ENCODE measurements at places on chromosomes 16 and 17.

DNA sequence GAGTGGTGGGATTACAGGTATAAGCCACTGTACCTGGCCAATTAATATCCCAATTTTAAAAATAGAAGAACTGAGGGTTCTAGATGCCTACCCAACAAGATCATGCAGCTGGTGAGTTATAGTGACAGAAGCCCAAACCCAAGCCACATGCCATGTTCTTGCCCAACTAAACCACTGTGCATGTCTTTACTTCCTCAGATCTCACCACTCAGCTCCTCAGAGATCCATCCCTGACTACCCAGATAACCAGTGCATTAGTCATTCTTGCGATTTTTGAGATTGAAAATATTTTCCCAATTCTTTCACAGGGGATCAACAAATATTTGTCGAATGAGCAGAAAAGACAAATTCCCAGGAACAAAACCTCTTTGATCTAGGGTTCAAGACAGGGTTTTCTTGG lies 303.1 kb downstream of the CBLN1 start:
- DNase-seq: no peak

DNA sequence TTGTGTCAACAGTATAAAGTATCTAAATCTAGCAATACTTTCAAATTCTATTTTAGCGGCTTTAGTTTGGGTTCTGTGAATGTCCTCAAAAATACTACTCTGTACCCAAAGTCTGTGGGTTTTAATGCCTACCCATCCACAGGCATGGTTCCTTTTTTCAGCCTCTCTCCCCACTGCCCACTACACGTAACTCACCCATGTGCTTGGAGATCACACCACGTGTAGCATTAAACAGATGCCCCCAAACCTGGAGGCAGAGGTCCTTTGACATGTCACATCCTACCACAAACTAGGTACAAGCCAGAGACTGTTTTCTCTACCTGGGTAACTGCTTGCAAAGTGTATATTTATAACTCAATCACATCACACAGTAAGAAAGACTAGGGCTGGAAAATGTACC lies 5.4 kb downstream of the DYNC1LI2 start:
- DNase-seq: no peak

GRCh38 chr16:4178468-4179010 lies 62.3 kb upstream of the ADCY9 start:
- DNase-seq: no peak

DNA sequence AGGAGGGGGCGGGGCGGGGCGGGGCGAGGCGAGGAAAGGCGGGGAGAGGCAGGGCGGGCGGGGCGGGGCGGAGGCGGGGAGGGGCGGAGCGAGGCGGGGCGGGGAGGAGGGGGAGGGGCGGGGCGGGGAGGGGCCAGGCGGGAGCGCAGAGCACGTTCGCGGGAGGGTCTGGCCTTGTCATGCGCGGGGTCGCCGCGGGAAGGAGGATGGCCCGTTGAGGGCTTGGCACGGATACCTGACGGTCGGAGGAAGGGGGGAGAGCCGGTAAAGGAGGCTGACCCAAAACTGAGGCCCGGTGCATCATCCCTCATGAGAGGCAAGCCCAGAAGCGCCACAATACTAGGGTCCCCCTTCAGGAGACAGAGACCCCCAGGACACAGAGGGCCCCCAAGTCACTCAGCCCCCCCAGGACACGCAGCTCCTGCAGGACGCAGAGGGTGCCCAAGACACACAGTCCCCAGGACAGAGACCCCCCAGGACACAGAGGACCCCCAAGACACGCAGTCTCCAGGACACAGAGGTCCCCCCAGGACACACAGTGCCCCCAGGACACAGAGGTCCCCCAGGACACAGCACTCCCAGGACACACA lies 593 bp upstream of the WDR45B start:
- peak; percentile 42 for DNase-seq

GRCh38 chr17:81365148-81365600 lies 30.1 kb upstream of the BAHCC1 start:
- no peak for DNase-seq

DNA sequence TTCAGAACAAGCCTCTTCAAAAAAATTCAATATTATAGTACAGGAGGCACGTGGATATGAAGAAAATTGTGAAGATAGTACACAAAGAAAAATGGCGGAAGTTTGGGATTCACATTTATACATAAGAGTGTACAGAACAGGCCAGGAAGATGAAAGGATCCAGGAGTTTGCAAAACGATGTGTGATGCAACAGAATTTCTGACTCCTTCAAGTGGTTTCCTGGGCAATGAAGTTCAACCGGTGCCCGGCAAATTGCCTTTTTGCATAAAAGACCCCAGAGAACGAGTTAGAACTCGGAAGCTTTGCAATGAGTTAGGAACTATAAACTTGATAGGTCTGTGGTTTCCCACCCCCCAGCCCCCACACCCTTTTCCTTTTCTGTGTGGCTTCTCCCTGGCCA lies 189.1 kb downstream of the SALL1 start:
- DNase-seq: no peak

DNA sequence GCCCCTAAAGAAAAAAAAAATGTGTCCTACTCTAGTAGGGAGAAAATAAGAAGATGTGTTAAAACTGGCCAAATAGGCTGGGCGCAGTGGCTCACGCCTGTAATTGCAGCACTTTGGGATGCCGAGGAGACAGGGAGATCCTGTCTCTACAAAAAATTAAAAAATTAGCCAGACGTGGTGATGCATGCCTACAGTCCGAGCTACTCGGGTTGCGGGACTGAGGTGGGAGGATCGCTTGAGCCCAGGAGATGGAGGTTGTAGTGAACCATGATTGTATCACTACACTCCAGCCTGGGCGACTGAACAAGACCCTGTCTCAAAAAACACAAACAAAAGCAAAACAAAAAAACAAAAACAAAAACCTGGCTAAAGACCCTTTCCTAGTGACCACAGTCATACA lies 15.9 kb downstream of the ZFHX3 start:
- DNase-seq: no peak

GRCh38 chr16:54923055-54923473 lies 7.6 kb upstream of the IRX5 start:
- no peak for DNase-seq

DNA sequence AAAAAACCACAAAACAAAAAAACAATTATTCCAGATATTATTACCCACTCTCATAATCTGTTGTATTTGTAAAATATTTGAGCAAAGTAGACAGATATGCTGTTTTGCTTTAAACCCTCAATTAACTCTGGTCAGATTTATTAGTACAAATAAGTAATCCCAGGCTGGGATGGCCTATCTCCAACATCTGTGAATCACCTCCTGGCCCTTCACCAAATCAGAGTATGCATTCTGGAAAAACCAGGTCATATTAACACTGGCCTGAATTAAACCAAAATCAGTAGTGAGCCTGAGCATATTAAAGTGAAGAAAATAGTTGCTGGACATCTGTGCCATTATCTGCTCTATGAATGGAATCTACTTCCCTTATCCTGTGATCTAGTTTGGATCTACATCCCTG lies 41.0 kb downstream of the STAT3 start:
- no peak for DNase-seq

DNA sequence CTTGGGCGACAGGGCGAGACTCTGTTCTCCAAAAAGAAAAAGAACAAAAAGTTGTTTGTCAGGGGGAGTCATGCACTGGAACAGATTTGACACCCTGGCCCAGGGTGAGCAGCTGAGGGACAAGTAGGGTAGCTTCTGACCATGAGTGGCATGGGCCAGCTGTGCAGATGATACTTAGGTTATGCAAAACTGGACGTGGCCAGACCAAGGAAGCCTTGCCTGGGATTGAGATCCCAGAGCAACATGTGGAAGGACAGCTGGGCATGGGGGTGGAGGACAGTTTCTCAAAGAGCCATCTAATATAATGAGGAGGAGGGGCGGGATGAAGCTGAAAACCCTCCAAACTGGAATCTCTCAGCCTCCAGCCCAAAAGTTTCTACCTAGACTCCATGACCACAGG lies 19.6 kb upstream of the SLC35B1 start:
- no peak for DNase-seq

DNA sequence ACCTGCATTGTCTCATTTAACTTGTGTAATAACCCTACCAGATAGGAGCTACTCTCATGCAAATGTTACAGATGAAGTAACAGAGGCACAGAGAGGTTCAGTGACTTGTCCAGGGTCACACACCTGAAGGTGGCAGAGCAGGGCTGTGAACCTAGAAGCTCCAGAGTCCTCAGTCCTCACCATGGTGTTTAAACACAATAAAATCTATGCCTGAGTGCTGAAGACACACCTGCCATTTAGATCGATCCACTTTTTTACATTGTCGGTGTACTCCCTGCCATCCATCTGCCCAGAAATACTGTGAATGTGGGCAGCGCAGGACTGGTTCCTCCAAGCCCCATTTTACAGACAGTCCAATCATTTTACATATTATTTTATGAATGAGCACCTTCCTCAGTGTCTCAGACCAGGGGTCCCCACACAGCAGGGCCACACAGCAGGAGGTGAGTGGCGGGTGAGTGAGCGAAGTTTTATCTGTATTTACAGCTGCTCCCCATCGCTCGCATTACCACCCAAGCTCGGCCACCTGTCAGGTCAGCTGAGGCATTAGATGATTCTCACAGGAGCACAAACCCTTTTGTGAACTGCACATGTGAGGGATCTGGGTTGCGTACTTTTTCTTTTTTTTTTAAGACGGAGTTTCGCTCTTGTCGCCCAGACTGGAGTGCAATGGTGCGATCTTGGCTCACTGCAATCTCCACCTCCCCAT lies 5.6 kb downstream of the IL4R start:
- DNase-seq: no peak

DNA sequence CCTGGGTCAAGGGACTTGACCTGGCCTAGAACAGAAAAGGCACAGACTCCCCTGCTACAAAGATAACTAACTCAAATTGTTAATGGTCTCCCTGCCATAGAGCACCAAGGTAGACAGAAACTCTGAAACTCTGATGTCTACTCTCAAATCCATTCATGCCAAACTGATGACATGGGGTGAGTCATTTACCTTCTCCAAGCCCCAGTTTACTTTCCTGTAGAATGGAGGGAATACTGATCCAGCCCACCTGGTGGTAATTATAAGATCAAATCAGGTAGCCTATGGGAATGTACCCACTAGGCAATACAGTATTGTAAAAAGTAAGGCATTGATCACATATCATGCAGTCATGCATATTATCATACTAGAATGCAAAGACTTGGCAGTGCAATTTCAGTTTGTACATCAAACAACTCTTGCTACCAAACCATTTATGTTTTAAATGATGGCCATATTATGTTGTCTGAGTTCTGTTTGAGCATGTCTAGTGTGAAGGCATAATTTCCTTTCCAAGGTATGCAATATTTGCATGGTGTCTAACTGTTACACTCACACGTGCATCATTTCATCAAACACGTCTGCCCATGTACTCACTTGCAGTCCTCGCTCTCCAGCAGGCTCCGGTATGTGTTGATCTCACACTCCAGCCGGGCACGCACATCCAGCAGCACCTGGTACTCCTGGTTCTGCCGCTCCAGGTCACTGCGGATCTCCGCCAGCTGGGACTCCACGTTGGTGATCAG lies 3.0 kb downstream of the KRT31 start:
- no peak for DNase-seq

GRCh38 chr16:87556941-87557459 lies 45.3 kb upstream of the JPH3 start:
- DNase-seq: no peak

GRCh38 chr16:62760398-62760797 lies 724.2 kb upstream of the CDH8 start:
- DNase-seq: no peak

GRCh38 chr17:68534695-68535088 lies 22.5 kb downstream of the PRKAR1A start:
- DNase-seq: no peak

GRCh38 chr17:1890758-1891450 lies 61.1 kb downstream of the RPA1 start:
- DNase-seq: no peak

- DNase-seq: no peak
These were observed 40.7 kb downstream of the TBX4 start for GRCh38 chr17:61492759-61493526.

GRCh38 chr16:86363836-86364618 lies 146.3 kb upstream of the FOXF1 start:
- no peak for DNase-seq

GRCh38 chr17:50935221-50935995 lies 69.3 kb upstream of the TOB1 start:
- no peak for DNase-seq

- DNase-seq: no peak
These were observed 6.6 kb downstream of the COA3 start for GRCh38 chr17:42791948-42792347.

DNA sequence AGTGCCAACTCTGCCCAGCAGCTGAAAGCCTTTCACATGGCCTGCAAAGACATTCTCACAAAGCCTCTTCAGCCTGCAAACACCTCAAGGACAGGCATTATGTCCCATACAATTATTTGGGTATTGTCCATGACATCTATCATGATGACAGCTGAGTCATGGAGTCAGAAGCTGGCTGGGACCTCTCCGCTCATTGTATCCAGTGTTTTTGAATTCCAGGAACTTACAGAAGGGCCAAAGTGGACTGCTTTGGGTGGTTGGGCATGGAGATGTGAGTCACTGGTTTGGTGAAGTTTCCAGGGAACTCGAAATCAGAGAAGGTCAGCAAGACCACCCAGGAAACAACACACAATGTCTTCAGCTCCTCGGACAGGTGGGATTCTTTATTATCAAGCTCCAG lies 188.6 kb upstream of the CCL2 start:
- no peak for DNase-seq

- DNase-seq: no peak
These were observed 33.9 kb upstream of the CLEC18B start for GRCh38 chr16:74455213-74455612.

GRCh38 chr17:27776882-27777624 lies 23.3 kb downstream of the NOS2 start:
- DNase-seq: no peak

DNA sequence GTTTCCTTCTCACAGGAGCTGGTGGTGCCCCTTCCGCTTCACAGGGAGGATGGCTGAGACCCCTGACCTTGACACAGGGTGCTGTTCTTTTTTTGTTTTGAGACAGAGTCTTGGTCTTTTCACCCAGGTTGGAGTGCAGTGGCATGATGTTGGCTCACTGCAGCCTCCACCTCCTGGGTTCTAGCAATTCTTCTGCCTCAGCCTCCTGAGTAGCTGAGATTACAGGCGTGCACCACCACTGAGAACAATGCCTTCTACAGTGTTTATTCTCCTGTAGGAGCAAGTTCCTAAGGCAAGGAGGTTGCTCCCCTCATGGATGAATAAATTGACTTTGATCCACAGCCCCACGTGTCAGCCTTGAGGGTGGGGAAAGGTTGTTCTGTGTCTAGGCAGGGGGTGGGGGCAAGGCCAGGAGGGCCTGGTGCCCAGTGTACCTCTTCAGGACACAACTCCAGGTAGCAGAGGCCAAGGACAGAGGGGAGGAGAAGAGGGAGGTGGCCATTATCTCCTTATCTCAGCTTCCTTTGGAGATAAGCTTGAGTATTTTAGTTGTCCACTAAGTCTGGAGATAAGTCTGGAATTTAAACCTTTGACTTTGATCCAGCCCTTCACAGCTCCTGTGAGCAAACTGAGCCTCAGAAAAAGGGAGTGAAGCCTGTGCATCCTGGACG lies 159.4 kb downstream of the SEC14L1 start:
- no peak for DNase-seq

GRCh38 chr17:11719856-11720255 lies 121.6 kb downstream of the DNAH9 start:
- no peak for DNase-seq
